ENCODE measurements at places on chromosomes 1 and 21. TPM values are rescaled to one million over a fixed set of nuclear protein-coding genes. Genes with fewer than 3 reads are reported as not detected.
A peak's percentile ranks its signal among the peaks of the same experiment; 100 is the strongest.

FGGY gene
- 31.2 TPM for total RNA-seq

C1orf141 gene
- total RNA-seq = not detected

- H3K4me1 ChIP-seq = peaks cover 76% of the 10 kb centered on the region
- H3K27me3 ChIP-seq = no peaks in the 10 kb centered on the region
- H3K27ac ChIP-seq = peak overlapping the region; percentile 68
- no peak overlapping the region for H3K4me3 ChIP-seq
Measured at GRCh38 chr1:205525495-205526285, 21.2 kb downstream of the CDK18 start.

- H3K27ac ChIP-seq = peak overlapping the region; percentile 89
- H3K36me3 ChIP-seq = peaks cover 30% of the 10 kb centered on the region
Measured at GRCh38 chr1:184826001-184826400, 71.3 kb upstream of the EDEM3 start.

- H3K36me3 ChIP-seq = no peaks in the 10 kb centered on the region
- H3K27me3 ChIP-seq = no peaks in the 10 kb centered on the region
- peak; percentile 69 for DNase-seq
Measured at GRCh38 chr21:44012474-44013379, 618 bp downstream of the TRAPPC10 start.

DNA sequence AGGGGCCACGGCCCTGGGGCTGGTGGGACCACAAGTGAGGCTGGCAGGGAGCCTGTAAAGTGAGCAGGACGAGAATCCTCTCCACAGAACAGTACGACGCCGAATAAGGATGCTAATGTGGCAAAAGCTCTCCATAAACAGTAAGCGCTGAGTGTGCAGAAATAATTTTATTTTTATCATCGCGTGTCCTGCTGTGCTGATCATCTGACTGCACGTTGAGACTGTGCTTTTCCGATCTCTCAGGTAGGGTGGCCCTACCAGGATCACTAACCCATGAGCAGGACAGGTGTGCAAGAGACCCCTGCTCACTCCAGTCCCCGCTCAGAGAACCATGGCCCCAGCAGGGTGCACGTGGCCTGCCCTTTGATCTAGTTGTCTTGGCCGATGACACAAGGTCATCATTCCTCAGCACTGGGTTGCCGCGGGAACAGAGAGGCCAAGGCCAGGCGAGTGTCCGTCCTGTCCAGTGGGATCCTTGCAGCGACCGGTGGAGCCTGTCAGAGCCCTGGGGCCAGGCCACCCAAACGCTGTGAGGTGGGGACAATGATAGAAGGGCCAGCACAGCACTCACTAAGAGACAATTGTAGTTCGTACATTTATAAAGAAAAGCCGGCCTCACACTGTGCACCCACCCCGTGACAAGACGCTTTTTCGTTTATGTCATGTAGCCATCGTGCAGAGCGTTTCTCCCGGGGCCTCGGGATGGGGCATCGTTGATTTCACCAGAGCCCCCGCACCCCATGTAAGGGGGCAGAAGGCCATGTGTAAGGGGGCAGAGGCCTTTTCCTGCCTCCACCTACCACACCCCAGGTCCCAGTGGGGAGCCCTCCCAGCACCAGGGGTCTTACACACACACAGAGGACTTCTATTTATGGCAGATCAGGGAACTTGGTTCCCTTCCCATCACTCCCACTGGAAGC is 52.7 kb upstream of the ADARB1 start:
- no peak for DNase-seq
- no peak overlapping the region for H3K27ac ChIP-seq
- no peak overlapping the region for H3K4me3 ChIP-seq
- H3K36me3 ChIP-seq = no peaks in the 10 kb centered on the region
- H3K27me3 ChIP-seq = no peaks in the 10 kb centered on the region

CDA gene
- total RNA-seq = 2.0 TPM

MNDA gene
- total RNA-seq = 2.7 TPM

C1orf116 gene
- total RNA-seq = 0.74 TPM

DNA sequence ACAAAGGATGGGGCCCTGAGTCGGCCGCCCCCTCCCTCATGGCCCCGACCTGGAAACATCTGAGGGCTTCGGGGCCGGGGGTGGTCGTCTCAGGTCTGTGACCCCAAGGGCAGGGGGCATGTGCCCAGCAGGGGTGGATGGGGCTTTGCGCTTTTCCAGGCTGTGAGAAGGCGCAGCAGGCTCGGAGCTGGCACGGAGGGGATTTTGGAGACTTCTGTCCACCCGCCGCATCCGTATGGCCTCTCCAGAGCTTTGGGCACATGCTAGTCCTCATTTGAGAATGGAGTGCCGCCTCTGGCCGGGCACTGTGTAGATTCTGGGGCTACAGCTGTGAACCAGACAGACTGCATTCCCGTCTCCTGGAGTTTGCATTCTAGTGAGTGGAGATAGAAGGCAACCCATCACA is 66.1 kb upstream of the WNT4 start:
- H3K27me3 ChIP-seq = peaks cover 94% of the 10 kb centered on the region
- H3K4me1 ChIP-seq = no peaks in the 10 kb centered on the region
- no peak overlapping the region for H3K4me3 ChIP-seq

ATP1A4 gene
- 0.11 TPM for total RNA-seq

DNA sequence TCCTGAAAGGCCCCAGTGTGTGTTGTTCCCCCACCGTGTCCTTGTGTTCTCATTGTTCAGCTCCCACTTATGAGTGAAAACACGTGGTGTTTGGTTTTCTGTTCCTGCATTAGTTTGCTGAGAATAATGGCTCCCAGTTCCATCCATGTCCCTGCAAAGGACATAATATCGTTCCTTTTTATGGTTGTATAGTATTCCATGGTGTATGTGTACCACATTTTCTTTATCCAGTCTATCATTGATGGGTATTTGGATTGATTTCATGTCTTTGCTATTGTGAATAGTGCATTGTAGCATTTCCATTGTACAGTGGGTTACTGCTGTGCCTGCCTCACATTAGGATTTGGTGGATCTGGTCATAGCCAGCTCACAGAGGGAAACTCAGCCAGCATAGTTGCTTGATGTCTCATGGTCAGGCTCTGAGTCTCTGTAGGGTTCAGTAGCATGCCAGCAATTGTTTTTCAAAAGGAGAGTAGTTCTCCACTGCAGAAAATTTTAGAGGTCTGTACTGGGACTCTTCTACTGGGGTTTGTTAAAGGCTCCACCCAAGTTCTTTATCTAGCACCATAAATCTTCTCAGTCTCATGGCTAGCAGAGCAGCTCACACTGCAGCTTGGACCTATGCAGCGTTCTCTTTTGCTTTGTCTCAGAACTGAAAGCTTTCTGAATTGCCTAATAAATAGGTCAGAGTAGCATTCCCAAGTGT is 41.0 kb downstream of the RUNX3 start:
- peaks cover 47% of the 10 kb centered on the region for H3K27me3 ChIP-seq
- no peaks in the 10 kb centered on the region for H3K4me1 ChIP-seq
- no peaks in the 10 kb centered on the region for H3K36me3 ChIP-seq
- DNase-seq = no peak
- no peak overlapping the region for H3K27ac ChIP-seq
- no peak overlapping the region for H3K4me3 ChIP-seq

- no peak overlapping the region for H3K4me3 ChIP-seq
- H3K27ac ChIP-seq = no peak overlapping the region
- no peaks in the 10 kb centered on the region for H3K4me1 ChIP-seq
- no peaks in the 10 kb centered on the region for H3K27me3 ChIP-seq
- DNase-seq = no peak
Measured at GRCh38 chr1:163523375-163524029, 201.7 kb downstream of the NUF2 start.

PGLYRP4 gene
- not detected for total RNA-seq

GRCh38 chr1:246565751-246566127 is 322 bp downstream of the TFB2M start:
- no peak for DNase-seq
- peak overlapping the region; percentile 96 for H3K27ac ChIP-seq
- peak overlapping the region; percentile 89 for H3K4me3 ChIP-seq
- H3K36me3 ChIP-seq = peaks cover 11% of the 10 kb centered on the region
- no peaks in the 10 kb centered on the region for H3K27me3 ChIP-seq

PTGS2 gene
- total RNA-seq = 0.85 TPM

DNA sequence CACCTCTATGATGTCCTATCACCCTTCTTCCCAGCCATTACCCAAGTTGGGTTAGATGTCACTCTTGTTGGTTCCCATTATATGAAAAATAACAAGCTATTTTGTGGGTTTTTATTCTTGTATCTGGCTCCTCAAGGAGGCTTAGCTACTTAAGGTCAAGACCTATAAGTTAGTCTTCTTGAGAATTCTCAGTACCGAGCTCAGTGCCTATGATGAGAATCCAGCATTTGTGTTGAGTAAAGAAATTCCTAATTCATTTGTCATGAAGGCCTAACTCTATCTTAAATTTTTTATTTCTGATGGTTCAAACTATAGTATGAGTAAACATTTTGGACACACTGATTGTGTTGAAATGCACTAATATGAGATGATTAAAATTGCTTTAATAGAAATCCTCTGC is 15.9 kb downstream of the NUF2 start:
- no peak overlapping the region for H3K27ac ChIP-seq
- no peak overlapping the region for H3K4me3 ChIP-seq
- no peak for DNase-seq

- DNase-seq = no peak
- no peaks in the 10 kb centered on the region for H3K36me3 ChIP-seq
- H3K27me3 ChIP-seq = no peaks in the 10 kb centered on the region
Measured at GRCh38 chr21:16117851-16118590, 388.2 kb downstream of the USP25 start.

- no peaks in the 10 kb centered on the region for H3K36me3 ChIP-seq
- H3K4me3 ChIP-seq = no peak overlapping the region
- peaks cover 45% of the 10 kb centered on the region for H3K4me1 ChIP-seq
- DNase-seq = no peak
Measured at GRCh38 chr1:27380766-27381733, 2.1 kb downstream of the CD164L2 start.

KCNK2 gene
- 0.08 TPM for total RNA-seq

GRCh38 chr1:31142406-31142805 is 76.9 kb upstream of the PUM1 start:
- no peak overlapping the region for H3K4me3 ChIP-seq
- no peak for DNase-seq
- H3K4me1 ChIP-seq = peaks cover 4% of the 10 kb centered on the region
- no peak overlapping the region for H3K27ac ChIP-seq
- H3K36me3 ChIP-seq = no peaks in the 10 kb centered on the region

- H3K36me3 ChIP-seq = no peaks in the 10 kb centered on the region
- no peaks in the 10 kb centered on the region for H3K27me3 ChIP-seq
- no peak overlapping the region for H3K4me3 ChIP-seq
- H3K27ac ChIP-seq = no peak overlapping the region
- H3K4me1 ChIP-seq = peaks cover 8% of the 10 kb centered on the region
- no peak for DNase-seq
Measured at GRCh38 chr1:28097100-28097472, 8.7 kb upstream of the EYA3 start.

- H3K27ac ChIP-seq = no peak overlapping the region
- no peaks in the 10 kb centered on the region for H3K4me1 ChIP-seq
- H3K4me3 ChIP-seq = no peak overlapping the region
- peaks cover 66% of the 10 kb centered on the region for H3K27me3 ChIP-seq
- no peaks in the 10 kb centered on the region for H3K36me3 ChIP-seq
Measured at GRCh38 chr21:35400233-35400939, 351.3 kb upstream of the RUNX1 start.

SPRR1B gene
- not detected for total RNA-seq

- peaks cover 9% of the 10 kb centered on the region for H3K4me1 ChIP-seq
- no peaks in the 10 kb centered on the region for H3K27me3 ChIP-seq
- no peak overlapping the region for H3K4me3 ChIP-seq
- no peaks in the 10 kb centered on the region for H3K36me3 ChIP-seq
- H3K27ac ChIP-seq = no peak overlapping the region
Measured at GRCh38 chr1:98761219-98761865, 99.8 kb downstream of the SNX7 start.

PODN gene
- total RNA-seq = 22.9 TPM

Measured in left ventricle myocardium inferior (tissue), 1 donor.